Activated gamma-delta T cell treated with Interleukin-2 at 50 U/mL for 16 hours (primary cell): ENCODE measurements at places on chromosomes 13 and 19.

DNA sequence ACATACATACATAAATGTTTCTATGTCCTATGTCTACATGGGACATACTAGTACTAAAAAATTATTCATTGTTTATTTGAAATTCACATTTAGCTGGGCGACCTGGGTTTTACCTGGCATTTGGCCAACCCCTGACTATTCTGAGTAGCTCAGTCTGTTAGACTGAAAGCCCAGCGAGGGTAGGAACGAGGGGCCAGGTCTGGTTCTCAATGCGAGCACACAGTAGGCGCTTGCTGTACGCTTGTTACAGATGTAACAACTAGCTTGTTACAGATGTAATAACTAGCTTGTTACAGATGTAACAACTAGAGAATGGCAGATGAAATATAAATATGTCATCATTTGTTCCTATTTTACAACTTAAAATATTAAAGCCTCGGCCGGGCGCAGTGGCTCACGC, 920 bp upstream of the ANO8 start:
- no peak for DNase-seq

DNA sequence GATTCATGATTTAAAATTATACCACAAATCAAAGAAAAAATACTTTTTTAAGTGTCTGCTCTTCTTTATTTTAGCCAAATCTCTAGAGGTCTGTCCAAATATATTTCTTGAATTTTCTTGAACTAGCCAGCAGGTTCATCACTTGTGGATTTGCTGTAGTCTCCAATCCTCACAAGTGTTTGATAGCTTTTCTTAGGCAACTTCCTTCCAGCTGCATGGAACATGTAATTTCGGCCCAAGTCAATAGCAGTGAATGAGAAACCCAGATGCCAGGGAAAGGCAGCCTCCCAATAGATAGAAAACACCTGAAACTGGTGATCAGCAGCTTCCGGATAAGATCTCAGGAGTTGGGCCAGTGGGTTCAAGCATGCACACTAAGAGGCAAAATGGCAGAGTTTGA, 15.6 kb upstream of the RNASEH2B start:
- DNase-seq, result no peak

- DNase-seq, result no peak
Observed at GRCh38 chr13:40563350-40564125, 102.9 kb downstream of the FOXO1 start.

- peak; percentile 86 for DNase-seq
Observed at GRCh38 chr19:47436712-47437401, 17.5 kb upstream of the MEIS3 start.

DNA sequence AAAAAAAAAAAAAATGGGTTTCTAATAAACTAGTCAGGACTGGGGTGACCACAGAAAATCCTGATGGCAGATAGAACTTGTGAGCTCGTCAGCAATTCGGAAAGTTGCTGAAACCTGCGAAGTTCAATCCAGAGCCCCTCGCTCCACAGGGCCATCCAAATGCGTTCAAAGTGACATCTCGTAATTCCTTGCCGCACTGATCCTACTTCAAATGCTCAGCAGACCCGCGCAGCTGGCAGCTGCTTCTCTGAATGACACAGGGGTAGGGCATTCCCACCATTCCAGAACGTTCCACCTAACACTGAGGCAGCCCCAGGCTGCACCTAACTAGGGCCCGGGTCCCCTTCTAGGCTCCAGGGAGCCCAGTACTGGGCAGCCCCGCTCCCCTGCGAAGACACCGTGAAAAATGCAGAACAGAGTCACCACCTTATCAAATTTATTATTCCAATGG, 4.8 kb upstream of the DAPK3 start:
- no peak for DNase-seq

- DNase-seq, result no peak
Observed at GRCh38 chr13:22717036-22717435, 463.7 kb upstream of the SGCG start.

DNA sequence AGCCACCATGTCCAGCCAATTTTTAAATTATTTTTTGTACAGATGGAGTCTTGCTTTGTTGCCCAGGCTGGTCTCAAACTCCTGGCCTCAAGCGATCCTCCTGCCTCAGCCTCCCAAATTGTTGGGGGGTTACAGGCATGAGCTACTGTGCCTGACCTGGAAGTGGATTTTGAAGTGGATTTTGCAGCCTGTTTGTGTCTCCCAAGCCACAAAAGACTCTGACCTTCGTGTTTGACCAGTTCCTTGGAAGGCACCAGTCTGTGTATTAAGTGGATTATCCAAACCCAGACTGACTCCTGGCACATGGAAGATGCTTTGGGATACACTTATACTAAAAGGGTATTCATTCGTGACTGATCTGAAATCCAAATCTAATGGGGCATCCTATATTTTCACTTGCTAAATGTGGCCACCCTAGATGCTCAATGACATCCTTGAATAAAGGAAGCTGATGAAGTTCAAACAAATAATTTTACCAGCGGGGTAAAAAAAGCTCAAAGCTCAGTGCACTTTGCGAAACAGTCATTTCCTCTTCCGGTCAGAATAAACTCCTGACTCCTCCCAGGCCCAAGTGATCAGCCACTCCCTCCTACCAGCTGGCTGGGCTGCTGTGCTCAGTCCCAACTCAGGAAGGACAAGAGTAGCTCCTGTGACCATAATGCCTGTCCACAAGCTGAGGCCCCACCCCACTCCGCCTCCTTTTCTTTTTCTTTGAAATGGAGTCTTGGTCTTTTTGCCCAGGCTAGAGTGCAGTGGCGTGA, 32.6 kb upstream of the GATAD2A start:
- DNase-seq, result peak; percentile 17

DNA sequence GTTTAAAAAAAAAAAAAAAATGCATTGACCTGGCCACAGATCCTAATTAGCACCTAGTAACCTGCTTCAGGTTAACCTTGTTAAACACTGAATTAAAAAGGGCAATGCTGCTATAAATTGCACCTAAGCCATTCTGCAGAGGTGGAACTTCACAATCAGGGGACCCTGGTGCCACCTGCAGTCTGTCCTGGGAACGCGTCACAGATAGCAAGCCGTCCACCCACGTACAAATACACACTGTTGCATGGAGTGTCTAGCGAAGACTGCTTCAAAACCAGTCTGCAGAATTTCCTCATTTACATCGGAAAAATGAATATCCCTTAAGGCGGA, 169.3 kb downstream of the COL4A1 start:
- no peak for DNase-seq

DNA sequence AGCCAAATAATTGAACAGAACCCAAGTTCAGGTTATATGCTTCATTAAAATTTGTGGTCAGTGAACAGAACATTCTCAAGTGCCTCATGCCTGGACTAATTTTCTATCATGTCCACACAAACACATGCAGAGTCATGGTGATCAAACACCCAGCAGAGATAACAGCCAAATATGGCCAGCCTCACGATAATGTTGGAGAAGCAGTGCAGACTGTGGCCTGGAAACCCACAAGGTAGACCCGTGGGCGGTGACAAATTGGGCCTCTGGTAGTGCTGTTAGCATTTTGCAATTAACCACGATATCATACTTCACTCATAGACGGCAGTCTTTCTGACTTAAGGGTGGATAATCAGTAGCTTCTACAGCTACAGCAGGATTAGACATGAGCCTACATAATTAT, 35.0 kb upstream of the VWA8 start:
- DNase-seq, result no peak

DNA sequence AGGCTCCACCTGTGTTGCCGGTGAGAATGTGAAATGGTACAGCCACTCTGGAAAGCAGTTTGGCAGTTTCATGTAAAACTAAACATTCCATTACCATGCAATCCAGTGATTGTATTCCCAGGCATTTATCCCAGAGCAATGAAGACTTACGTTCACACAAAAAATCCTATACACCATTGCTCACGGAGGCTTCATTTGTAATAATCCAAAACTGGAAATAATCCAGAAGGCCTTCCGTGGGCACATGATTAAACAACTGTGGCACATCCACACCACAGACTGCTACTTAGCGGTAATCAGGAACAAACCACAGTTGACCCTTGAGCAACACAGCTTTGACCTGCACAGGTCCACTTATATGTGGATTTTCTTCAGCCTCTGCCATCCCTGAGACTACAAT, 339.7 kb downstream of the MTUS2 start:
- DNase-seq, result no peak

- no peak for DNase-seq
Observed at GRCh38 chr13:106155411-106155810, 380.1 kb downstream of the EFNB2 start.

- no peak for DNase-seq
Observed at GRCh38 chr19:17688853-17689595, 870 bp upstream of the UNC13A start.

GRCh38 chr19:29770648-29771047, 41.1 kb upstream of the CCNE1 start:
- DNase-seq, result no peak

DNA sequence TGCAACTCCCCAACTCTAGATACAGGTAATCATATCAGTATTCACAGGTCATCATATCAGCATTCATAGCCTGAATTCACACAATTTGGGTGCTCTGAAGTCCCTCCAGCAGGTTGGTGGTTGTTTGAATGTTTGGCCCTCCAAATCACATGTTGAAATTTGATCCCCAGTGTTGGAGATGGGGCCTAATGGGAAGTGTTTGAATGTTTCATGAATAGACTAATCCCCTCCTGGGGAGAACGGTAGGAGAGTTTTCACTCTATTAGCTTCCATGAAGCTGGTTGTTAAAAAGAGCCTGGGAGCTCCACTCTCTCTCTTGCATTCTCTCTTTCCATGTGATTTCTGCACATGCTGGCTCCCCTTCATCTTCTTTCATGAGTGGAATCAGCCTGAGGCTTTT, 288.6 kb upstream of the PCDH9 start:
- no peak for DNase-seq

GRCh38 chr13:22210134-22210930, 539.5 kb downstream of the FGF9 start:
- DNase-seq, result no peak

GRCh38 chr13:66222127-66222526, 1008.0 kb downstream of the PCDH9 start:
- DNase-seq, result no peak

DNA sequence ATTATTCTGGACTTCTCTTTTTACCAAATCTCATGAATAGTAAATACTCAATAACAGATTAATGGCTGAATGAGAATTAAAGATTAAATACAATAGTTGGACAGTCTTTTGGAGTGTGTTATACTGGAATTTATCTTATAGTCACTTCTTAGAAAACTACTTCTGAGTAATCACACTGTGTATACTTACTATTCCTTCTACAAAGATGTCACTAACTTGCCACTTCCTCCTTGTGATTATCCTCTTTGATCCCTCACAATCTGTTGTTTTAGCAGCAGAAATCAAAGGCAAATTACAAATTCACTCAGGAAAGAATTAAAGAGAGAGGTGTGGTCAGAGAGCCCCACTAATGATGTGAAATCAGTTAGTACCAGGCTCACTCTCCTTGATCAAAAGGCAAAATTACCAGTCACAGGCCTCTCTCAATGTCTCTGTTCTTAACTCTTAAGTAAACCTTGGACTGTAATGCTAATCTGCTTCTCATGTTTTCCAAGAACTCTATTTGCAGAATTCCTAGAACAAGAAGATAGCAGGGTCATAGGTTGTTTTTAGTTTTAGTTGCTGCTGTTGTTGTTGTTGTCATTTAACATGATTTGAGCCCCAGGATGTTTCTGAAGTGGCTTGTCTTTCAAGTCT, 37.3 kb upstream of the FNDC3A start:
- no peak for DNase-seq

GRCh38 chr13:112733112-112733511, 43.3 kb downstream of the ATP11A start:
- DNase-seq, result no peak

DNA sequence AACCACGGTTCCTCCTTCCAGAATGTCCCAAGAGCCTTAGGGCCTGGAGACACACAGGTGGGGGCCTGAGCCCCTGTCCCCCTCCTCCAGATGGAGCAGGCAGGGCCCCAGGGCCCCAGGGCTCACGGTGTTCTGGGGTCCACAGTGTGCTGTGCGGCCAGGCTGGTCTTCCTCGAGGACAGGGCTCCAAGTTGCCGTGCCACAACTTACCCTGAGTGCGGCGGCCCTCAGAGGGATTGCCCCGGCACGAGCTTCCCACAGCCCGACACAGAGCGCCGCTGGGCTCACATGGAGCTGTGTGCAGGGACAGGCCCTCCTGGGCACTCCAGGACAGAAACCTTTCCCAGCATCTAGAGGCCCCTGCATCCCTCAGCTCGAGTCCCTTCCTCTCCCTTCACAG, 160.8 kb downstream of the KDM4B start:
- DNase-seq, result no peak

- DNase-seq, result no peak
Observed at GRCh38 chr13:87452281-87452680, 218.9 kb upstream of the SLITRK5 start.

DNA sequence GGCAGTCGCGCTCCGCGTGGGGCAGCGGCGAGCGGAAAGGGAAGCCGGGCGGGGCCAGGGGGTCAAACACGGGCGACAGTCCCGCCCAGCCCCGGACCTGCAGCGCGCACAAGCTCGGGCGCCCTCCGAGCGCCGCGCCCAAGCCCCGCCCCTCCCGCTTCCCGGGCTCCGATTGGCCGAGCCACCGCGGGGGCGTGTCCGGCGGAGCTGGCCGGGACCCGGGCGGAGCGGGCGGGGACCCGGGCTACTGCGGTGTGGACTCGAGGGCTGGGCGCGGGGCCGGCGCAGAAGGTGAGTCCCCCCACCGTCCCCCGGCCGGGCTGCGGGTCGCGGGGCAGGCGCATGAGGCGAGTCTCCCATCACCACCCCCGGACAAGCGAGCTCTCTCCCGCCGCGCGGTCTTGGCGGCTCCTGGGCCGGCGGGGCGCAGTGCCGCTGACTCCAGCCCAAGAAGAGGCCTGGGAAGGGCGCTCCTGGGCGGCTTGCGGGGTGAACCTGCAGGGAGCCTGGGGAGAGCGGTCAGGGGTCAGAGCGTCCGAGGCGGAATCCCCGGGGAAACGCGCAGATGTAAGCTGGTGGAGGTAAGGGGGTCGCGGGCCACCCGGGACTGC, at the start of gene PLEKHF1:
TSS of gene PLEKHF1 (plus strand) at position 247 of the 611 bp plus-strand sequence. CDS start 8,379 bp downstream, outside the sequence.
- peak; percentile 73 for DNase-seq

DNA sequence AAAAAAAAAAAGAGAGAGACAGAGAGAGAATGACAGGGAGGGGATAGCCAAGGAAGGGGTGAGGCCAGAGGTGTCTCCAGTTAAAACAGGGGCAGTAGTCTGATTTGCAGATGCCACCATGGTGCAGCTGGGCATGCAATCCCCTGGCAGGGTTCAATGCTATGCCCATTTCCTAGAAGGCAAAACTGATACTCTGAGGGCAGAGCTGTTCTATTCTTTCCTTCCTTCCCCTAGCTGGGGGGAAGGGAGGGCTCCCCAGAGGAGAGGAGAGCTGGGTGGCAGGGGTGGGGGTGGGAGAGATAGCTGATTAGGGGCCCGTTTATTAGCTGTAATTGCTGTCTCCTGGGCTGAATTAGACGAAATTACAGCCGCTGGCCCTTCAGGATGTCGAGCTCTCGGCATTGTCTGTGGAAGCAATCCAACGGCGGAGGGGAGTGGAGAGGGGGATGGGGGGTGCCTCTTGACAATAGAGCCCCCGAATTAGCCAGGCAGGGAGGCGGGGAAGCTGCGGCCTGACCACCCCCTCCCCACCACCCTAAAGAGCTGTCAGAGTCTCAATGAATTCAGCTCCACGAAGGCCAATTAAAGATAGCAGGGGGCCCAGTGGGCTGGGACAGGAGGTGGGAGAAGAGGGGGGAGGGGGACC, 14.4 kb upstream of the DPP9 start:
- no peak for DNase-seq
